ENCODE measurements at places on chromosomes 12 and 14.

GRCh38 chr12:116210762-116211161 lies 66.7 kb downstream of the MED13L start:
- DNase-seq: no peak

DNA sequence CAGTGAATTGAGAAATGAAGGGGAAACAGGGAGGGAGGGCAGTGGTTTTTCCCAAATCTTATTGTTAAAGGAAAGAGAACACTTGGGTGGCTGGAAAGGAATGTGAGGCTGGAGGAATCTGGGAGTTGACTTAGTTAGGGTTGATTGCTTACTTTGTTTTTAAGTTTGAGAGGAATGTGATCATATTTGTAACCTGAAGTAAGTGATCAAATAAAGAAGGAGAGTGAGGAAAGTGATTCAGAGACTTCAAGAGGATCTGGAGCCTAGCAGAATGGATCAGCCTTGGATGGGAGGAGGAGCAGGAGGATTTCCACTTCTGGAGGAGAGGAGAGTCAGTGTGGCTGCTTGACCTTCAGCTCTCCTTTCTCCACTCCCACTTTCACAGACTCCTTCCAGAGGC lies 6.0 kb upstream of the LRP6 start:
- DNase-seq: no peak

DNA sequence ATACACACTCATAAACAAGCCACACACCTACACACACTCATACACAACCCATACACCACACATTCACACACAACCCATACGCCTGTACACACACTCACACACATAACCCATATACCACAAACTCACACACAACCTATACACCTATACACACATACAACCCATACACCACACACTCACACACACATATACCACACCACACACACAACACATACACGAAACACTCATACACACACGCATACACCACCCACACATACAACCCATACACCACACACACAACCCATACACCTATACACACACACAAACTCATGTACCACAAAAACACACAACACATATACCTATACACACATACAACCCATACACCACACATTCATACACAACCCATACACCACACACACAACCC lies 164.3 kb downstream of the TMEM121 start:
- DNase-seq: peak; percentile 19

- no peak for DNase-seq
Observed at GRCh38 chr12:4388662-4389061, 9.2 kb upstream of the FGF23 start.

DNA sequence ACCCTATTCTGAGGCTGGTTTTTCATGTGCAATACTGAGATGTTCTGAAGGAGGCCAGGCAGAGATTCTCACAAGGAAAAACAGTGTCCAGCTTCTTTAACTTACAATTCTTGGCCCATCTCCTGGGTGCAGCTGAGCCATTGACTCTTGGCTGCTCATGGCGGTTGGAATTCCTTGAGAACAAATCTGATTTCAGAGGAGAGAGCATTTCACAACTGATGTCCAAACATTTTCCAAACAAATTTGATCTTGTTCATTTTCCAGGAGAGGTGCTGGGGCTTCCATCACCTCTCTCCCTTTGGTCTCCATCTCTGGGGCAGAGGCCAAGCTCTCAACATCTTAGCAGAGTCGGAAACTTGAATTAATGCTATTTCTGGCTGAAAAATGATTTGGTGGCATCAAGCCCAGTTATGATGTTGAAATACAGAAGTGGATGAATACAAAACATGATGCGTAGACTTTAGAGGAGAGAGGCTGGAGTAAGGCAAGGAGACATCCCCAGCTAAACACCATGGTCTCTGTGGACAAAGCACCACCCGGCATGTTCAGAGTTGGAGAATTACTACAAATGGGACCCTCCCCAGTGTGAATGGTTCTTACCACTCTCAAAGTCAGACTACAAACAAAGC lies 593.0 kb downstream of the VRK1 start:
- DNase-seq: no peak

- no peak for DNase-seq
Observed at GRCh38 chr12:63927511-63927910, 83.0 kb downstream of the SRGAP1 start.

DNA sequence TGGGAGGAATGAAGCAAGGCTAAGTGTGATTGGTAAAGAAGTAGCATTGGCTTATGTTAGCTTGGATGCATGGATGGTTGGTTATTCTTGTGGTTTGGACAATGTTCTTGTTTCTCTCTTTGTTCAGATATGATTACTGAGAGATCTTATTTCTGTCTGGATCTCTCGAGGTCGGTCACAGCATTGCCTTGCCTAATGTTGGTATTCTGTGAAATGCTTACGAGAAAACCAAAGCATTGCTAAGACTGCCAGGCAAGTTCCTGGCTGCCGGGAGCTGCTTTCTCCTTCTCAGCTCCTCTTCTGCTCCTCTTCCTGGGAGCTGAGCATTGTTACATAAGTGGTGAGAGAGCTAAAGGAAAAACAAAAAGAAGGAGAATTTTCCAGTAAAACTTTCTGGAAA lies 7.4 kb upstream of the RND1 start:
- no peak for DNase-seq

- DNase-seq: no peak
Observed at GRCh38 chr12:28777603-28778365, 371.3 kb upstream of the FAR2 start.

- no peak for DNase-seq
Observed at GRCh38 chr12:124588751-124589267, 21.4 kb upstream of the NCOR2 start.

DNA sequence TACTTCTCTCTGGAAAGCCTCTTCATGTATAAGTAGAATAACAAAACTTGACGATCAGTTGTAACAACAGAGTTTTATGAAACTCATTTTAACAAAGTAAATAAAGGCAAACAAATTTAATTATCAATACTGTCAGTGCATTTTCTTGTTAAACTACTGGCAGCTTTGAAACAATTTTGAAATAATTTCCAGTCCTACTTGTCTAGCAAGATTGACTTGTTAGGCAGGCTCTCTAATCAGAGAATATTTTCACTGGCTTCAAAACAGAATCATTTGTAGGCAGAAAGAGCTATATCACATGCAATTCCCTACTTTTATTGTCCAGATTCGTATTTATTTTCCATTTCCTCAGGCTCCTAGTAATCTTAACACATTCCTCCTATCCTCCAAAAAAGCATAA lies 45.9 kb upstream of the SLC6A13 start:
- no peak for DNase-seq

GRCh38 chr12:72236071-72236705 lies 36.0 kb upstream of the TRHDE start:
- DNase-seq: no peak

GRCh38 chr12:6996040-6996441 lies 22.2 kb downstream of the LPCAT3 start:
- DNase-seq: no peak

- peak; percentile 81 for DNase-seq
Observed at GRCh38 chr12:75977952-75978671, 53.5 kb downstream of the PHLDA1 start.

DNA sequence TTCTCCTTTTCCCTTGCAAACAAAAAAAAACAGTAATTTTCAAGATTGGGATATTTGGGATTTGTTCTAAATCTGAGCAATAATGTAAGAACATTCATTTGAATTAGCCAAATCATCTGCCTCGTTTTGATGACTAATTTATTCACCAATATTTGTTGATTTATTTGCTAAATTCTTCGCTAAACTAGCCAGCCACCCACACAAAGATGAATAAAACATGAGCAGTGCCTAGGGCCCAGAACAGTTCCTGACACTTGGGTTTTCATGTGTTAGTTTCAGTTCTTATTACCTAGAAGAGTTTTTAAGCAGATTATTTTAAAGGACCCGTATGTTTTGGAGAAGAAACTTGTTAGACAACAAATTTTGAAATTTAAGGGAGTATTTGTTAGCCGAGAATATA lies 1.4 kb downstream of the ETNK1 start:
- DNase-seq: no peak

- no peak for DNase-seq
Observed at GRCh38 chr12:87266305-87266704, 762.9 kb downstream of the C12orf50 start.

DNA sequence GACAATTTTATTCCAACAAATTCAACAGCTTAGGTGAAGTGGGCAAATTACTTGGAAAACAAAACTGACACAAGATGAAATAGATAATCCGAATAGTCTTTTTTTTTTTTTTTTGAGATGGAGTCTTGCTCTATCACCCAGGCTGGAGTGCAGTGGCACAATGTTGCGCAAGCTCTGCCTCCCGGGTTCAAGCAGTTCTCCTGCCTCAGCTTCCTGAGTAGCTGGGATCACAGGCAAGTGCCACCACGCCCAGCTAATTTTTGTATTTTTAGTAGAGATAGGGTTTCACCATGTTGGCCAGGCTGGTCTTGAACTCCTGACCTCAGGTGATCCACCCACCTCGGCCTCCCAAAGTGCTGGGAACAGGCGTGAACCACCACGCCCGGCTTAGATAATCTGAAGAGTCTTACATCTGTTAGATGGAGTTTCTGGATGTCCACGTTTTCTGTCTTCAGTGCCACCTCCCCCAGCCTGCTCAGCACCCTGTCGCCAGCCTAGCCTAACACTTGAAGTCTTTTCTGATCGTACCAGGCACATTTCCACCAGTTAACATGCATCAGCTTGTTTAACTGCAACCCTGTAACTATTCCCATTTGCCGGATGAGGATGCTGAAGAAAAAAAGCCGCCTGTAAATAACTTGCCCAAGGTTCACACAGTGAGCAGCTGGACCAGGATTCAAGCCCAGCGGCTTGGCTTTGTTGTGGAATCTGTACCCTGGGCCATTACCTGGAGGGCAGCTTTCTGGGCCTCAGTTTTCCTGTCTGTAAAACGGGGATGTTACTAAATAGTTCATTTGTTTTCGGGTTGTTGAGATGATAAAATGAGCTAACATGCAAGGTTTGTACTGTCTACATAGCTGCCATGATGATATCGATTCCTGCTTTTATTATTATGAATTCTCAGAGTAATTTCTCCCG lies 26.4 kb downstream of the FBRSL1 start:
- no peak for DNase-seq

DNA sequence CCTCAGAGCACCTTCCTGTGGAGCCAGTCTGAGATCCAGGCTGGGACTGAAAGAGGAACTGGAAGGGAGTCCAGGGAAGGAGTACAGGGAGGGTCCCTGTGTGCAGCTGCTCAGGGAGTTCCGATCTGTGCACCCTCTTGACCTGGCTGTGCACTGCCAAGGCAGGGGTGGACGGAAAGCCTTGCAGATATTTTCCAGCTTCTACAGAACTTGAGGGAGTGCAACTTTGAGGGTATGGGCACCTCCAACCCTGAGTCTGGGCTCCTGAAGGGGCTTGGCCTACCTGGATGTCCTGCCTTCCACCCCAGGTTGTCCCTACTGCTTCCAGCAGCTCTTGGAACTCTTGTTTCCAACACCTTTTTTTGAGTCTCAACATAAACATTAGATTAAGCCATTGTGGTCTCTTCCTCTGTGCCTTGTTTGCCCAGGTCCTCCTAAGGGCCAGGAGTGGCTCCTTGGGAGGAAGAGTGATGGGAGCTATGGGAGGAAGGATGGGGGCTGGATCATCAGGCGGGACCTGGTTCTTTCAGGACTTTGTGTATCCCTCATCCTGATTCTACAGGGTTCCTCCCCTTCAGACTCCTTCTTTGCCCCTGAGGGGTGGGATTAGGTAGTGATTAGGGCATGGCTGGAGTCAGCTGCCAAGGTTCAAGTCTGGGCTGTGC lies 3.5 kb downstream of the KRT7 start:
- no peak for DNase-seq

GRCh38 chr14:73788701-73789551 lies 62.7 kb upstream of the PTGR2 start:
- DNase-seq: no peak

- no peak for DNase-seq
Observed at GRCh38 chr12:101761781-101762180, 22.5 kb upstream of the SYCP3 start.

- peak; percentile 42 for DNase-seq
Observed at GRCh38 chr12:131142891-131143657, 189.4 kb downstream of the ADGRD1 start.

DNA sequence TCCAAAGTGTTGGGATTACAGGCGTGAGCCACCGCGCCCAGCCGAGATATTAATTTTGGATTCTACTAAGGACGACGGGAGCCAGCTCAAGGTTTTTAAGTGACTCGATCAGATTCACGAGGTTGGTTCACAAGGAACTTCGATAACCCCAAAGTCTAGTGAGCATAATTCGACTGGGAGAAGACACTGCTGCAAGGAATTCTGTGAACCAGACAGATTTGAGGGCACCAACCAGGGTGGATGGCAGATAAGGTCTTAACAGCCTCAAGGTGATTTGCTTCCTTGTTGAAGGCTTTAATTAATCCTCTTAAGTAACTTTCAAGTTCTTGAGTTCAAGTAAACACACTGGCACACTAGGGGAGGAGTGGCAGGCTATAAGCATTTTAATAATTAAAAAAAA lies 1.1 kb upstream of the KLHDC2 start:
- no peak for DNase-seq

GRCh38 chr12:57008178-57008577 lies 1.8 kb upstream of the ZBTB39 start:
- DNase-seq: no peak

GRCh38 chr12:98868076-98868475 lies 223.0 kb downstream of the APAF1 start:
- DNase-seq: no peak

DNA sequence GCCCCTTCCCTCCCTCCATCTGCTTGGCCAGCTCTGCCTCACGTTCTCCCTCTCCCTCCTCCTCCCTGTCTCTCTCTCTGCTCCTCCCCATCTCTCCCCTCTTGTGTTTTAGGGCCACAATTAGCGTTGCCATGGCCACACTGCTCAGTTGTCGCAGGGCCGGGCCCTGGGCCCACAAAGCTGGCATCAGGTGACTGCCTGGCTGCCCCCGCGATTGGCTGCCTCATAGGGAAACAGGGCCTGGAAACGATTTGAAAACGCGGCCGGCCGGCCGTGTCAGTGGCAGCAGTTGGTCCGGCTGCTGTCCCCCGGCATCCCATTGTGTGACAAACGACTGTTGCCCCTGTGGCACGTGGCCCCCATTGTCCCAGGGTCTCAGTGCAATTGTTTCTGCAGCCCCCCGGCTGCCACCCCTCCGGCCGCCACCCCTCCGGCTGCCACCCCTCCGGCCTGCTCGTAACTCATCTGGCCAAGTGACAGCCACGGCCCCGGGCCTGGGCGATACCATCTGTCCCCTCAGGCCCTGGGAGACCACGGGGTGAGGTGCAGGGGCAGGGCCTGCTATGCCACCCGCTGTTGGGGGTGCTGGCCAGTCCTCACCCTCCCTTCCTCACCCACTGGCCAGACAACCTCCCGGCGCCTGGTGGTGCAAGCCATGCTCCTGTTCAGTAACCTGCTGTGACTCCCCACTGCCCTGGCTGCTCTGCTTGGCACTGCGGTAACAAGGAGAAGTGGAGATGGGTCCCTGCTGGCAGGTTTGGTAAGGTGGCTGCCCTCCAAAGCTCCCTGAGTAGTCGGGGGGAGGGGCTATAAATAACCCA lies 17.4 kb downstream of the FOXN4 start:
- no peak for DNase-seq

GRCh38 chr12:89529738-89530137 lies 3.9 kb upstream of the POC1B start:
- no peak for DNase-seq

DNA sequence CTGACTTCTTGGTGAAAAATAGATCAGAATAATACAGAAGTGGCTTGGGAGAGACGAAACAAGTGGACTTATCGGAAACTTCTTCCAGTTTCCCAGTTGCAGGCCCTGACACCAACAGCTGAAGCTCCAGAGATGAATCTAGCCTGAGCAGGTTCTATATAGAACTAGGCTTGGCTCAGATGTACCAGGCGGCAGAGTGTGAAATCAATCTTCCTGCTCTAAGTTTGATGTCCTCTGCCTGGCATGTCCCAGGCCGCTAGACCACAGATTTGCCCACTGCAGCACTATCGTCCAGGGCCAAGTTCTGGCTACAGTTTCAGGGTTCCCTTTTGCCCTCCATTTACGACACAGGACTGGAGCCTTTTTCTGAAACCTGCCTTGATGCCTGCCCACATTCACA lies 91.3 kb upstream of the PLEKHA5 start:
- no peak for DNase-seq

All from activated CD8-positive, alpha-beta memory T cell treated with anti-CD3 and anti-CD28 coated beads for 24 hours (primary cell).